ENCODE measurements at places on chromosomes 4 and X.

DNA sequence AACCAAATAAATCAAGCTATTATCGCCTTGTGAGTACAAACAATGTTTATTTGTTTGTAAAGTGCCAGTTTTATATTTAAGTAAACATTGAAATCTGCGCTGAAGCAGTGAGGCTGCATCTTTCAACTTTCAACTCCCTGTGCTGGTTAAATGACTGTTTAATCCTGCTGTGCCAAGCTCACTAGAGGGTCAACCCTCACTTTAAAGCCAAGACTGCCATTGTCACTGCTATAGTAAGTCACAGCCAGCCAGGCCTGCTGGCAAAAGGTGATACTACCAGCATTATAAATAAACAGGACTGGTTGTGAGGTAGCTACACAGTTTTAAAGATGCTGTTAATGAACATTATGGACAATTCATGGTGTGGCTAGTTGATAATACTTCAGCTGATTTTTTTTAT lies 34.6 kb downstream of the EFHC2 start:
- DNase-seq: no peak

GRCh38 chr4:122960611-122961000 lies 38.2 kb upstream of the NUDT6 start:
- DNase-seq: no peak

- DNase-seq: no peak
These were observed 9.6 kb downstream of the PPP3CA start for GRCh38 chr4:101337688-101338087.

DNA sequence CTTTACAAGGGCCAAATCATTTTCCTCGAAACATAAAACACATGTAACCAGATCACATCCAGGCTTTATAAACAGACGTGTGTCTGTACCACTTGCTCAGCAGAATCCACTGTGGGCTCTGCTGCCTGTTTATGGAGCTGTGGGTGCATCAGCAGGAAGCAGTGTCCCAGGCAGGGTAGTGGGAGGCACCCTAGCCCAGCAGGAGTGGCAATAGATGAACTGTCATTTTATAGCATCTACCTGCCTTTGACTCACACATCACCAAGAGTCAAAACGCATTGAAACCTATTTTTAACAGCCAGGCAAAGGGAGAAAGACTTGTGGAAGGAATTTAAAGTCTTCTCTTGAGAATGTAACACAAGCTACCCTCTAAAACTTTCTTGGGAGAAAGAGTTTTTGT lies 169.1 kb upstream of the TENM3 start:
- DNase-seq: no peak

- DNase-seq: no peak
These were observed 8.2 kb upstream of the TRAM1L1 start for GRCh38 chr4:117093571-117093970.

GRCh38 chrX:150651906-150652305 lies 41.3 kb upstream of the MTMR1 start:
- no peak for DNase-seq

- DNase-seq: no peak
These were observed 460 bp upstream of the GEMIN8 start for GRCh38 chrX:14030174-14030530.

DNA sequence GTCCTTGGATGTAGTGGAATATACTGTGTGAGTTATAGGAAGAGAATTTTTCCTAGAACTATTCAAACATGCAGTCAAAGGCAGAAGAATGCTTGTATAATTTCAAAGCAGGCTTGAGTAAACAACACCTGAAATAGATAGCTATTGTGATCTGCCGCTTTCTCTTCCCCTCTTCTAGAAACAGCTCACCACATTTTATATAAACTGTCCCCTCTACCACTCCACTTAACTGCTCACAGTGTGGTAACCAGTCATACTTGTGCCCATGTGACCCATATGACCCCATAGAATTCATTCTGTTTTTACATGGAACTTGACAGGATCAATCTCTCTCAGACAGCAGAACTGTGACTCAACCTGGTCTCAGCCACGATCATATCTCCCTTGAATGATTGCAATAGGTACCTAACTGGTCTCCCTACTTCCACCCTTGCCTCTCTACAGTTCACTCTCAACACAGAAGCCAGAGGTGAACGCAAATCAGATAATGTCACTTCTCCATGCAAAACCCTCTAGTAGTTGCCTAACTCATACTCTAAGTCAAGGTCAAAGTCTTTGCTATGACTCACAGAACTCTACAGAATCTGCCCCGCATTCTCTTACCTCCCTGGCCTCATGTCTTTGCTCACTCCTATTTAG lies 85.6 kb upstream of the EFHC2 start:
- DNase-seq: no peak

- no peak for DNase-seq
These were observed 1.3 kb downstream of the SULT1E1 start for GRCh38 chr4:69858690-69859089.

DNA sequence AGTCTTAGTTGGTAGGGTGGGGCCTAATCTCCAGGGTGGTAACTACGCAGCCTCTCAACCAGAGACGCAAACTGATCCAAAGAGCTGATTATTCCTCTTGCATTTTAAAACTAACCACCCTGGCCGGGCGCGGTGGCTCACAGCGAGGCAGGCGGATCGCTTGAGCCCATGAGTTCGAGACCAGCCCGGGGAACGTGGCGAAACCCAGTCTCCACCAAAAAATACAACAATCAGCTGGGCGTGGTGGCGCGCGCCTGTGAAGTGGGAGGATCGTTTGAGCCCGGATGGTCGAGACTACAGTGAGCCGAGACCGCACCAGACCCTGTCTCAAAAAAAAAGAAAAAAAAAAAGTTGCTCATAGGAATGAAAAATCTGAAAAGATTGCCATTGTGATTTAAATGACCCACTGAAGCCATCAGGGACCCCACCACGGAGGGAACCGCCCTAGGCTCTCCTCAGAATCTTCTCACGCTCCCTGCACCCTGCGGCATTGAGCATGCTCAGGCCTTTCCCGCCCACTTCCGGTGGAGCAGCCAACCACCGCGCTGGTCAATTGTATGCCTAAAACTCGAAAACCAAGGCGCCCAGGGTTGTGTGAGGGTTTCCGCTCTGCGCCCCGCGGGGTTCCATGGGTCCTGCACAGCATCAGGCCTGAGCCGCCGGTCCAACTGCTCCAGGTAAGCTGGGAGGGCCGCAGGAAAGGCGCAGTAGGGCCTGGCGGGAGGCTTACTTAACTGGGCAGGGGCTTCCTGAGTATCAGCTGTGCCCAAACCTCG lies at the start of gene TRIM60:
Gene TRIM60 (plus strand): TSS at position 564 of the 776 bp plus-strand sequence. CDS start 8,074 bp downstream, outside the sequence.
- DNase-seq: no peak

DNA sequence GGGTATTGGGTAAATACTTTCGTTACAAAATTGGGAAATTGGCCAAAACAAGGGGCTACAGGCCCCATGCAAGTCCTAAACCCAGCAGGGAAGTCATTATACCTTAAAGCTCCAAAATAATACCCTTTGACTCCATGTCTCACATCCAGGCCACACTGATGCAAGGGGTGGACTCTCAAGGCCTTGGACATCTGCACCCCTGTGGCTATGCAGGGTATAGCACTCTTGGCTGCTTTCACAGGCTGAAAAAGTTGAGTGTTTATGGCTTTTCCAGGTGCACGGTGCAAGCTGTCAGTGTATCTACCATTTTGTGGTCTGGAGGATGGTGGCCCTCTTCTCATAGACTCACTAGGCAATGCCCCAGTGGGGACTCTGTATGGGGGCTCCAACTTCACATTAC lies 326.5 kb downstream of the TEX13C start:
- no peak for DNase-seq

GRCh38 chr4:104446431-104447278 lies 48.0 kb downstream of the CXXC4 start:
- DNase-seq: no peak

DNA sequence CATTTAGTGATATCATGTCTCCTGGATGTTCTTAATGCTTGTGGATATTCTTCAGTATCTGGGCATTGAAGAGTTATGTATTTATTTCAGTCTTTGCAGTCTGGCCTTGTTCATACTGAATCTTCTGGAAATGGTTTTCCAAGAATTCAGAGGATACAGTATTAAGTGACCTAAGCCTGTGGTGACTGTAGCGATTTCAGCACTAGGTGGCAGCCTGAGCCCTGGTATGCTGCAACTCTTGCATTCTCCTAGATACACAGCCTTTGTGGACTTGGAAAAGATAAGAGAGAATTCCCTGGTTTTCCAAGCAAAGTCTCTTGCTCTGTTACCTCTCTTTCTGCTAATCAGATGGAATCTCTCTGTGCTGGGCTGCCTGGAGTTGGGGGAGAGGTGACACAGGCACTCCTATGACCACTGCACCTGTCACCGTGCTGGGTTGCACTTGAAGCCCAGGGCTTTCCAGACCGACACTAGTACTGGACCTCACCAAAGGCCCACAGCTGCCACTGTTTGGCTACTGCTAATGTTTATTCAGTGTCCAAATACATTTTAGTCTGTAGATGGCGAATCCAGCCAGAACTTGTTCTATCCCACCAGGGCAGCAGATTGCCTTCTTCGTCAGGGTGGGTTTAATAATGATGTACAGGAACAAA lies 19.3 kb upstream of the SPIN2A start:
- DNase-seq: no peak

GRCh38 chr4:100631281-100631968 lies 113.6 kb upstream of the EMCN start:
- no peak for DNase-seq

GRCh38 chr4:1994938-1995337 lies 13.8 kb downstream of the NELFA start:
- DNase-seq: no peak

- DNase-seq: no peak
These were observed 57.4 kb downstream of the CC2D2A start for GRCh38 chr4:15526924-15527592.

- DNase-seq: no peak
These were observed 42.5 kb upstream of the ANTXR2 start for GRCh38 chr4:80115368-80116181.

GRCh38 chr4:113080624-113081023 lies 31.2 kb downstream of the ANK2 start:
- no peak for DNase-seq

DNA sequence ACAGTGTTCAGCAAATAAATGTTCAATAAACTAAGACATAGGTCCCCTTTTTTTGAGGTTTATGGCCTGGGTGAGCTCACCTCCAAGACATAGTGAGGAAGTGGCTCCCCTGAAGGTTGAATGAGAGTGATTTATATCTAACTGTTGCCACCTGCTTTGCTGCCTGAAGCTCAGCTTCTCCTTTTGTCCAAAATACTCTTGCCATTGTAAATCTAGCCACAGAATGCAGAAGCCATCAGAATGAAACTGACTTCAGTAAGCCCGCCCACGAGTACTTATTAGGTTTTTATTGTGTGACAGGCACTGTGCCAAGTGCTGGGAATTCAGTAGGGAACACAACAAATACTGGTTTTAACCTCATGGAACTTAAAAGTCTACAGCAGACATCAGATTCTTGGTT lies 18.0 kb downstream of the SPINK2 start:
- DNase-seq: no peak

GRCh38 chr4:134533068-134533467 lies 331.5 kb upstream of the PABPC4L start:
- no peak for DNase-seq

GRCh38 chrX:15930585-15930984 lies 76.0 kb upstream of the AP1S2 start:
- DNase-seq: no peak

DNA sequence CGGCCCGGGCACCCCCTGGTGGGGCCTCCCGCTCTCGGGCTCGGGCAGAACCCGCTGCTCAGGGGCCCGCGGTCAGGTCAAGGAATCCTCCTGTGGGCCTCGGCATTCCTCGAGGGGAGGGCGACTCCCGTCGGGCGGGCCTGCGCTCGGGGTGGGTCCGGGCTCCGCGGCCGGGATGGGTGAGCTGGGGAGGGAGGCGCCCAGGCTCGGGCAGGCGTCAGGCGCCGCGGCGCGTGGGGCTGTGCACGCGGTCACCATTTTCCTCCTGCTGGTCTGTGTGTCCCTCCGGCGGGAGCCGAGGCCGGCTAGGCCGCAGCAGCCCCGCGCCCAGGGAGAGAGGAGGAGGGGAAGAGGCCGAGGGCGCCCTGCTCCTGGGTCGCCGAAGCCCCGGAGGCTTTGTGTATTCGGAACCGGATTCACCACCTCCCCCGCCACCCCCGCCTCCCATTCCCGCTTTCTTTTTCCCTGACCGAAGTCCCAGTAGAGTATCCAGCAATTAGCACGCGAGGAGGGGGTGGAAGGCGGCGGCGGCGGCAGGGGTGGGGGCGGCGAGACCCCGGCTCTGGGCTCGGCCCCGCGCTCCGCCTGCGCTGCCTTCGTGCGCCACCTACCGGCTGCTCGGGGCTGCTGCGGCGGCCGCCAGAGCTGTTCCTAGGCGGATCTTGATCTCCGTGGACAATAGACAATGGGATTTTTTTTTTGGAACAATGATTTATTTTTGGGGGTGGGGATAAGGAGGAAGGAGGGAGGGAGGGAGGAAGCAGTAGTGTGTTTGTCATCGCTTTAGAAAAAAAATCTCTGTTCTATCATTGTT lies 99.0 kb upstream of the MAML3 start:
- DNase-seq: peak; percentile 45

- no peak for DNase-seq
These were observed 66.6 kb upstream of the IQSEC2 start for GRCh38 chrX:53347948-53348347.

- DNase-seq: no peak
These were observed 456.9 kb downstream of the CCSER1 start for GRCh38 chr4:90584051-90584450.

GRCh38 chr4:104206784-104207183 lies 287.9 kb downstream of the CXXC4 start:
- DNase-seq: no peak

GRCh38 chr4:153489856-153490558 lies 23.8 kb downstream of the TMEM131L start:
- DNase-seq: no peak

GRCh38 chr4:27515140-27515539 lies 654.5 kb downstream of the STIM2 start:
- no peak for DNase-seq

DNA sequence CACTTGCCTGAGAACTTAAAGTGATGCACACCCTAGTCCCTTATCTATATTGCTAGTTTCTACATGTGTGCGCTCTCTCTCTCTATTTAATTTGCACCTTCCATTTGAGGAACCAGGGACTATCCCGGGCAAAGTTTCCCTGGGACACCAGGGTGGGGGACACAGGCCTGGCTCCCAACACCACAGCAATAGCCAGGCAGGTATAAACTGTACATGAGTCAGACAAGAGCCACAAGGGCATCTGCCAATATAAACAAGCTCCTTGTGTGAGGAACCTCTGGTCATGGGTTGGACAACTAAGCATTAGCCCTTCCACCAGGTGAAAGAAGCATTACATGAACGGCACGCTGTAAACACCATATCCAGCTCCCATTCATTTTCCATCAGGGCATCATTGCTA lies 455.5 kb downstream of the STIM2 start:
- DNase-seq: no peak

GRCh38 chr4:157372154-157372553 lies 151.6 kb downstream of the GRIA2 start:
- no peak for DNase-seq

DNA sequence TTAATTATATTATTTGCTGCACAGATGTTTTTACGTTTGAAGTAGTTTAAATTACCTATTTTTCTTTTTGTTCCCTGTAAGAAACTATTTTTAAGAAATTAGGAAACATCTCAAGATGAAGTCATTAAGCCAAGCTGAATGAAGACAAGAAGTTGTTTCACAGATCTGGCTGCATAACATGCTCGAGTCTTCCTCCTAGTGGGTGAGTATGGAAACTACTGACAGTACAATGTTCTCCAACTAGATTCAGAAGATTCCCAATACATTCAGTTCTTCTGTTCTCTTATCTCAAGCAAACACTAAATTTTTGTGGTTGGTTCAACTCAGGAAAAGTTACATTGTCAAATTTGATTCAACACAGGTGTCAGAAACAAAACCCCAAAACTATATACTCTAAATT lies 256.8 kb upstream of the VCX start:
- no peak for DNase-seq
